ENCODE measurements at places on chromosomes 7 and 10. TPM values are rescaled to one million over a fixed set of nuclear protein-coding genes. Genes with fewer than 3 reads are reported as not detected.

STARD3NL gene
- total RNA-seq: 34.4 TPM

DDC gene
- total RNA-seq: not detected

DNA sequence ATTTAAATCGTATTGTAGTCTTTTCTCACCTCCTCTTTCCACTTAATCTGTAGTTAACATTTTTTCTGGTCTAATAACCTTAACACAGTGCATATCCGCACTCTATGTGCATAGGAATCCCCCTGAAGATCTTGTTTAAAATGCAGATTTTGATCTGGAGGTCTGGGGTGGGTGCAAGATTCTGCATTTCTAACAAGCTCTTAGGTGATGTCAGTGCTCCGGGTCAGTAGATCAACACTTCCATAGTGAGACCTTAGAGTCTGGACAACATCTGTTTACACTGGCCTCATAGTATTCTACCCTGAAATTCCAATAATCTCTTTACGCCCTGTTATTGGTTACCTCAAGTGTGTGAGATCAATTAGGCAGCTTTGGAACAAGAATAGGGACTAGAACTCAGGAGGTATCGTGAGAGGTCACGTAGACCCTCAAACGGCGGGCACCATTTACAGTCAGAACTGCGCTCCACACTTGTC, 434 bp upstream of the PLEKHA8 start:
- no peak for DNase-seq

GRCh38 chr7:157983502-157984422, 603.9 kb downstream of the PTPRN2 start:
- no peak for DNase-seq

PRKCQ gene
- total RNA-seq: 0.20 TPM

DNA sequence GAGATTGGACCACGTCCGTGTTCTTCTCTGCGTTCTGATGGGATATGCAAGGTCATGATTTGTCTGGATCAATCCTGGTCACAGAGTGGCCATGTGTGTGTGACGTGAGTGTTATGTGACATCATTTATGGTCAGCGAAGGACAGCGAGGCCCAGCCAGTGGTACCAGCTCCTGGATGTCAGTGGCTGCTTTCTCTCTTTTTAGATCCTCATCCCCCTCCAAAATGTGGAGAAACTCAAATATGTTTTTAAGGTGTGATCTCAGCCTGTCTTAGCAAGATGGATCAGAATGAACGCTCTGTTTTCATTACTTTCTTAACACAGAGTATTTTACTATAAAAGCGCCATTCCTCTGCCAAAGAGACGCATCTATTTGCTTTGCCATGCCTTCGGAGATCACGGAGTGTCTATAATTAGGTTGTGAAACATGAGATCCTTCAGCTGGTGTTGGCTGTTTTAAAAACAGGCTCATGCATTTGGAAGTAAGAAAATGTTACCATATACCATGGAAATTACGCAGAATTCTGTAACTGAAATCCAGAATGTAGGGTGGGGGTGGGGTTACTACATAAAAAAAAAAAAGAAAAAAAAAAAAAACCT, 245.5 kb upstream of the TCERG1L start:
- no peak for DNase-seq

DOCK1 gene
- 17.7 TPM for total RNA-seq

GRCh38 chr10:104037261-104037951, 48.3 kb downstream of the COL17A1 start:
- DNase-seq: no peak

DNA sequence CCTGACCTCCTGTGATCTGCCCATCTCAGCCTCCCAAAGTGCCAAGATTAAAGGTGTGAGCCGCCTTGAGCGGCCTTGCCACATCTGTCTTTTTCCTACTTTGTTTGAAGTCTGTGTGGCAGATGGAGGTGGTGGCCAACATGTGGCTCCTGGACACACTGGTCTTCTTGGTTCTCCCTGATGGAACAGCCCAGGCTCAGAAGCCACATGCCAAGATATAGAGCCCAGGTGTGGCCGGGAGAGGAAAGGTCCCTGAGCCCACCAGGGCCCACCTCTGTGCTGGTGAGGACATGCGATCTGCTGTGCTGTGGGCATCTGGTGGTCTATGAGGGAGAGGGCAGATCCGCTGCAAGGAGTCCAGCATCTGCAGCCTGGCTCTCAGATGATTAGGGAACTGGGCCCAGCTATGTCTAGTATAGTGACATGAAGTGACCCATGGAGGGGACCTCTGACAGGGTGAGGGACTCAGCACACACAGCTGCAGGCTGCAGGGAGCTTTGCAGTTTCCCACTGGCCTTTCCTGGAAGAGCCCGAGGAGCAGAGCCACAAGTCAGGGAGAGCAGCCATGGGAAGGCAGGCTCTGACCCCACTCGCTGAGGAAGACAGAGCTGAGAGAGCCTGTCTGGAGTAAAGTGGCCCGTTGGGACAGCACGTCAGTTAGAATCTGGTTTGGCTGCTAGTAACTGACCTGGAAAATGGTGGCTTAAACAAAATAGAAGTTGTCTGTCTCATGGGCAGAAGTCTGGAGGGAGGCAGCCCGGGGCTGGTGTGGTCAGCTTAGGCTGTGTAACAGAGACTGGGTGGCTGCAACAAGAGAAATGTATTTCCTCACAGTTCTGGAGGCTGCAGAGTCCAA, 25.9 kb downstream of the ADCY1 start:
- DNase-seq: no peak

GIMAP2 gene
- 4.5 TPM for total RNA-seq

UNCX gene
- total RNA-seq: not detected
